Right lung (tissue), 10 donors: ENCODE measurements at places on chromosomes 11 and 22. TPM values are rescaled to one million over a fixed set of nuclear protein-coding genes. Genes with fewer than 3 reads are reported as not detected.

DNA sequence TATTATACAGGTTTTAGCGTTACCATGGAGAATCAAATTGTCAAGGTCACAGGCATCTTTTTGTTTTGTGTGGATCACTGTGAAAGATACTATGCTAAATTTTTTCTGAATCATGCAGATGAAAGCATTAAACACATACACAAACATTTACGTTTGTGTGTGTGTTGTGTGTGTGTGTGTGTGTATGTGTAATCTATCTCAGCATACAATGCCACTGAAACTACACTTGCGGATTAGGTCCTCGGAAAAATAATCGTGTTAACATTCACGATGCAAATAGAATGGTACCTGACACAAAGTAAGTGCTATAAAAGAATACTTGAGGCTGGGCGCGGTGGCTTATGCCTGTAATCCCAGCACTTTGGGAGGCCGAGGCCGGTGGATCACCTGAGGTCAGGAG is 41.9 kb upstream of the TOP3B start:
- DNase-seq: no peak

DNA sequence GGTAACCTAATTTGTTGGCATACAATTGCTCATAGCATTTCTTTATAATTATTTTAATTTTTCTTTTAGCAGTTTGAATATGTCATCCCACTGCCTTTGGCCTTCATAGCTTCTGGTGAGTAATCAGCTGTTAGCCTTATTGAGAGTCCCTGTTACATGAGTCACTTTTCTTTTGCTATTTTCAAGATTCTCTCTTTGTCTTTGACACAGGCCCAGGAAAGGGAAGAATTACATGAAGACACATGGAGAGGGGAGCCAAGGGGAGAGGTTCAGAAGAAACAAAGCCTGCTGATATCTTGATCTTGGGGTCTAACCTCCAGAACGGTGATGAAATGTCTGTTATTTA is 418.2 kb downstream of the METTL15 start:
- DNase-seq: no peak

GRCh38 chr11:131229221-131229620 is 141.2 kb upstream of the NTM start:
- no peak for DNase-seq

- DNase-seq: no peak
These were observed 37.8 kb downstream of the TBC1D22A start for GRCh38 chr22:46800102-46800857.

DNA sequence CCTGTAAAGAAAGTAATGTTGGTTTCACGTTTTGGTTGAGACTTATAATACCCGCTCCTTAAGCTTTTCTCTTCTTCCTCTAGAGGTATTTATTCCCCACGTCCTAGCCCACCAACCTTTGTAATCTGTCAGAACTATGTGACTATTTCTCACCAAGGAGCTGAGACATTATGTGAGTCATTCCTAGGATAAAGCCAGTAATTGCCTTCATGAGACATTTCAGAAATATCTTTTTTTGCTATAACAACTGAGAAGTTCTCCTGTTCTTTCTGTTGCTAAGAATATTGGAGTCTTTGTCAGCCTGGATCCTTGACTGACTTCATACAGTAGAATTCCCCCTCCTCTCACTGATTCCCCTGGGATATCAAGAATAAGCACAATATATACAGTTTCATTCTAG is 1497.0 kb upstream of the TENM4 start:
- DNase-seq: no peak

DNA sequence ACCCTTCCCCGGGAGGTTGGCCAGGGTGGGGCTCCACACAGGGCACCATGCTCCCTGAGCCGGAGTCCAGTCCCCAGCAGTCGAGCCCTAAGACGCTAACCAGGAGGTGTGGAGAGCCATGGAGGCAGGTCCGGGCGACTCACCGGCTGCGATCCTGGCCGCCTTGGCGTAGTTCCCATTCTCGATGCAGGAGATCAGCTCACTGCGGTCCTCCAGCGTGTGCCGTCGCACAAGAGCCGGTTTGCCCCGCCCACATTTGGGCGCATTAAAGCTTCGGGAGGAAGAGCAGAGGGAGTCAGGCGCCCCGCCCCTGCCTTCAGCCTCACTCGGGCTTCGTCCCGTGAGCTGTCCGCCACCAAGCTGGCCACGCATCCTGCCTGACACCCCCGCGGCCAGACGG is 50.8 kb downstream of the BRD1 start:
- DNase-seq: no peak

- no peak for DNase-seq
These were observed 100.9 kb downstream of the FAM76B start for GRCh38 chr11:95688501-95689222.

DNA sequence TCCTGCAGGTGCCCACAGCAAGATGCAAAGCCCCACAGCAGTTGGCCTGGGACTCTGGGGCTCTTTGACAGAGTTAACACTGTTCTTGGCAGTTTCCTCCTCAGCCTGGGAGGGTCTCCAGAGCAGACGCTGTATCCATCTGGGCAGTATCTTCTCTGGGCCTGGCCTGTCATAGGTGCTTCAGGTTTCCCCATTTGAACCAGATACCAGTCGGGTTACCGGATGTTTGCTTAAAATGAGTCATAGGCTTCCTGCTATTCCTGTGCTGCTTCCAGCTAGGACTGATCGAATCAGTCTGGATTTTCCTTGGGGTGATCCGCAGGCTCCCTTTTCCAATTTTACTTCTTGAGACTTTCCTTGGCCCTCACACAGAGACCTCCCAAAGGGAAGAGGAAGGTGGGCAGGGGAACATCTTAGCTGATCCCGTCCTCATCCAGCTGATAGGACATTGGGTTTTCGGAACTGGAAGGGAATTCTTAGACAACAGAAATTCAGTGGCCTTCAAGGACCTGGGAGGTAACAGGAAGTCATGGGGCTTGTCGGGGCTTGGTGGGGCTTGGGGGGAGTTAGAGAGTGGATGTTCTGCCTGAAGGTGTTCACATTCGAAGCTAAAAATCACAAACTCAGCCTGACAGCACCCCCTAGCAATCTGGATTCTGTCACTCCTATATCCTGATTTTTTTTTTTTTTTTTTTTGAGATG is 2.4 kb upstream of the RANGAP1 start:
- DNase-seq: no peak

- no peak for DNase-seq
These were observed 1335.3 kb downstream of the TBC1D22A start for GRCh38 chr22:48097723-48098122.

DNA sequence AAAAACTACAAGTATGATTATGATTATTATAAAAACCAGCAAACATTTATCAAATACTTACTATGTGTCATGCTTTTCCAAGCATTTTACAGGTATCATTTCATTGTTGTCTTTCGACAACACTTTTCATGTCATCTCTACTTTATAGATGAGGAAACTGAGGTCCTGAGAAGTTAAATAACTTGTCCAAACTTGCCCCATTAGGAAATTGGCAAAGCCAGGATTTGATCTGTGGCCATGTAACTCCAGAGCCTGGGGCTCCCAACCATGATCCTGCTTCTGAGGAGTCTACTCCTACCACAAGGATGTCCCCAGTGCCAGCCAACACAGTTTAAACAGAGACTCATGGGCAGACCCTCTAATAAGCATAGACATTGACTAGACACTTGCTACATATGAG is 15.2 kb downstream of the EHF start:
- no peak for DNase-seq

GRCh38 chr11:64759722-64760719 is at the start of gene PYGM:
Gene PYGM, minus strand, starts transcription at chr11:64759974. Its CDS starts 76 bp downstream, at chr11:64759898.
- peak; percentile 68 for DNase-seq

DNA sequence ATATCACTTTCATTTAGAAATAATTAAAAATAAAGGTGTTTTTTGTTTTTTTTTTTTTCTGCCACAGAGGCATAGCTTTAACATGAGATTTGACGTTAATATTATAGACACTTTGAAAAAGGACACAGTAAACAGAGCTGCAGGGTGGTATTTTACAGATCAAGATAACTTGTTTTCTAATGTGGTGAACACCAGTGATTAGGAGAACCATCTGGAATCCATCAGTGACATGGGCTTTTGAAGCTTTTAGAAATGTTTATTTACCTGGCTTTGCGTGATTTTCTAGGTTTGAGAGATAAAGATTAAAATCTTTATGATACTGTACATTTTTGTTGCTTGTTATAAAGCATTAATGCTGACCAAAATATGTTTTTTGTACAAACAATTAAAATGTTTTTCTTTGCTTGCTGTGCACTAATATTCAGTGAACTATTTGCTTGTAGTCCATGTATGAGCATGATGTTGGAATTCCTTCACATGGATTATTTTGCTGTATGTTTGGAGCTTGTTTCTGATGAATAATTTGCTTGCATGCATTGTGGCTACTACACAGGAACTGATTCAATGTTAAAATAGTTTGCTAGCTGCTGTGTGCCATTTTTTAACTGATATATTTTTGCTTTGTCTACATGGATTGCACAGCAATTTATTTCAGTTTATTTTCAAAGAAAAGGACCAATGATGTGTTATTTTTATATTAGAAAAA is 352.1 kb upstream of the NARS2 start:
- DNase-seq: no peak

DNA sequence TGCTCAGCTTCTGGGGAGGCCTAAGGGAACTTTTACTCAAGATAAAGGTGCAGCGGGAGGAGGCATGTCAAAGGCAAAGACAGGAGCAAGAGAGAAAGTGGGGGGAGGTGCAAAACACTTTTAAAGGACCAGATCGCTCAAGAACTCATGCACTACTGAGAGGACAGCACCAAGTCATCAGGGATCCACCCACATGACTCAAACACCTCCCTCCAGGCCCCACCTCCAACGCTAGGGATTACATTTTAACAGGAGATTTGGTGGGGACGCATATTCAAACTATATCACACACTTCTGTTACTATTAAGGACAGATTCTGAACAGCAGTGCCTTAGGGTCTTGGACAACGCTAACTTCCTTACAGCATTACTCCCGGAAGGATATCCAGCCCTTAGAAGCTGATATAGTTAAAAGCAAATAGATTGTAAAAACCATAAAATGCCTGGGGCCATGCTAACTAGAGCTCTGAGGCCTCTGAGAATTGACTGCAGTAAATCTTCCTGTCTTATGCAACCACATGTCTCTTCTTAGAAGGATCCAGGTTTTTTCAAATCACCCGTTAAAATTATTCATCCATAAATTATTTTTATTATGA is 16.7 kb upstream of the ZC3H12C start:
- no peak for DNase-seq

- no peak for DNase-seq
These were observed 924.4 kb upstream of the TENM4 start for GRCh38 chr11:80365076-80365725.

DNA sequence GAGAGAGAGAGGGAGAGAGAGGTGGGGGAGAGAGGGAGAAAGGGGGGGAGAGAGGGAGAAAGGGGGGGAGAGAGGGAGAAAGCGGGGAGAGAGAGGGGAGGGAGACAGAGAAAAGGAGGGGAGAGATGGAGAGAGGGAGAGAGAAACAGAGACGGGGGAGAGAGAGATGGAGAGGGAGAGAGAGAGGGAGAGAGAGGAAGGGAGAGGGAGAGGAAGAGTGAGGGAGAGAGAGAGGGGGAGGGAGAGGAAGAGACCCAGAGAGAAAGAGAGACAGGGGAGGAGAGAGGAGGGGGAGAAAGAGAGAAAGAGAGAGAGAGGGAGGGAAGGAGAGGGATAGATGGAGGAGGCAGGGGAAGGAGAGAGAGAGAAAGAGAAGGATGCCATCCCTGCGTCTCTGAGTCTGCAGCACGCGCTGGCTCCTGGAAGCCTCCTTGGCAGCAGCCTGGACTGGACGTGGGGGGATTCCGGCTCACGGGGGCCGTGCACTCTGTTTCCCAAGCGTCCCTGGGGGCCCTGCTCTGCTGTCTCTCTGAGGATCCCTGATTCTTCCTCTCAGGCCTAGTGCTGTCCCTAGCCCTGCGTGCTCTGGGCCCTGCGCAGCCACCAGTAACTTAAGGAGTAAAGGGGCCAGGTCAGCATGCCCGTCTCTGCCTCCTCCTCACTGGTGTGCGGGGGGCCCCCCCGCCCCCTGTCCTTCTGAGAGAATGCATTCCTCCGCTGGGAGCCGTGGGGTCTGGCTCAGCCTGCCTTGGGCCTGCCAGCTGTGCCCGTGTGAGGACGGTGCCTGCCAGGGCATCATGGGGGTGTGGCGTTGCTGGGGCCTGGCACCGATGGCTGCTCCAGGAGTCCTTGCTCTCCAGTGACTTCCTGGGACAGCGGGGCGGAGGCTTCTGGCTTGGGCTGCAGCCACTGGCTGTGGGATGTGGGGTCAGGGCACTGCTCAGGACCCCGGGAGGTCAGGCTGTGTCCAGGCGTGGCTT is 429.5 kb downstream of the TBC1D22A start:
- DNase-seq: no peak

- DNase-seq: no peak
These were observed 45.5 kb upstream of the GRIK4 start for GRCh38 chr11:120465921-120466534.

DNA sequence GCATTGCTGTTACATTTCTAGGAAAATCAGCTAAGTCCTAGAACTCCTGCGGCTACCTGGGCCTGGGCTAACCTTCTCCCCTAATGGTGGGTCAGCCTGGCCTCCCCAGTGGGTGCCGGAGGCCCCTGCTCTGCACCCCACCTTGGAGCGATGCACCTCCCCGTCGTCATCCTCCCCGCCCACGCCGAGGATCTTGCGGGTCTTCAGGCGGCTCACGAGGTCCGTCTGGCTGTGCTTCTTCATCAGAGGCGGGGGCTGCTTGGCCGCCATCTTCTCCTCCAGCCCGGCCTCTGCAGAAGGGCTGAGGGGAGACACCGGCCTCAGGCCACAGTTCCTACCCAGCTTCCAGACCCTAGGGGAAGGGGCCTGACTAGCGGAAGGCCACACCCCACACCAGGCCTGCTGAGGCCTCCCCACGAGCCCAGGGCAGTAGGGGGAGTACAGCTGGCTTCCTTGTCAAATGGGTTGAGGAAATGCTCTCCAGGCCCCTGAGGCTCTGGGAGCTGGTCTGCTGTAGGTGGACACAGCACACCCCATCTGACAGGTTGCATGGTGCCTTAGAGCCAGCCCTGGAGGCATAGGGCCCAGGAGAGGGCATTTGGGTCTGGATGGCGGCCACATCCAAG is 12.5 kb downstream of the TP53I11 start:
- no peak for DNase-seq

GRCh38 chr11:134139873-134140331 is 71.0 kb downstream of the JAM3 start:
- peak; percentile 80 for DNase-seq

- DNase-seq: no peak
These were observed 223.5 kb downstream of the GRIK4 start for GRCh38 chr11:120735035-120735434.

GRCh38 chr22:30893434-30894370 is 74.9 kb downstream of the MORC2 start:
- no peak for DNase-seq

The GGT5 gene
- polyA plus RNA-seq: 11.7 TPM

The PDE3B gene
- 34.3 TPM for polyA plus RNA-seq

The CABP4 gene
- polyA plus RNA-seq: 2.2 TPM

The ARHGAP20 gene
- polyA plus RNA-seq: 50.7 TPM

The PDE2A gene
- 8.8 TPM for polyA plus RNA-seq

The DCHS1 gene
- 38.0 TPM for polyA plus RNA-seq

The DMC1 gene
- 5.6 TPM for polyA plus RNA-seq

The FGF19 gene
- not detected for polyA plus RNA-seq

The BCO2 gene
- polyA plus RNA-seq: 10.6 TPM

The OR56A1 gene
- not detected for polyA plus RNA-seq

The RAB38 gene
- 24.0 TPM for polyA plus RNA-seq

The APOL4 gene
- 8.9 TPM for polyA plus RNA-seq

The MPPED1 gene
- polyA plus RNA-seq: 0.46 TPM
